ENCODE measurements at places on chromosomes 13 and 19. TPM values are rescaled to one million over a fixed set of nuclear protein-coding genes. Genes with fewer than 3 reads are reported as not detected.

ZNF528 gene
- polyA plus RNA-seq, result 1.3 TPM

LGALS7B gene
- polyA plus RNA-seq, result 688 TPM

ARGLU1 gene
- 21.3 TPM for polyA plus RNA-seq

SYDE1 gene
- 17.3 TPM for polyA plus RNA-seq

ERCC1 gene
- polyA plus RNA-seq, result 224 TPM

SLC7A10 gene
- polyA plus RNA-seq, result not detected

PPP1R15A gene
- 22.9 TPM for polyA plus RNA-seq

ZNF681 gene
- 0.19 TPM for polyA plus RNA-seq

CARM1 gene
- 56.7 TPM for polyA plus RNA-seq

ZNF497 gene
- polyA plus RNA-seq, result 0.35 TPM

DNA sequence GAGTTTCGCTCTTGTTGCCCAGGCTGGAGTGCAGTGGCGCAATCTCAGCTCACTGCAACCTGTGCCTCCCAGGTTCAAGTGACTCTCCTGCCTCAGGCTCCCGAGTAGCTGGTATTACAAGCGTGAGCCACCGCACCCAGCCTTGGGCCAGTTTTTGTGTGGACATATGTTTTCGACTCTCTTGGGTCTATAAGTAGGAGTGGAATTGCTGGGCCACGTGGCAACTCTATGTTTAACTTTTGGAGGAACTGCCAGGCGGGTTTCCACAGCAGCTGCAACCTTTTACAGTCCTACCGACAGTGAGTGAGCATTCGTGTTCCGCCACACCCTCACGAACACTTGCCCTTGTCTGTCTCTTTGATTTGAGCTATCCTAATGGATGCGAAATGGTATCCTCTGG, 44.9 kb downstream of the BICRA start:
- no peak for DNase-seq

- peak; percentile 28 for DNase-seq
Observed at GRCh38 chr13:41601718-41602445, 144.5 kb downstream of the RGCC start.

GRCh38 chr13:36887758-36888521, 32.1 kb downstream of the SMAD9 start:
- no peak for DNase-seq

- DNase-seq, result no peak
Observed at GRCh38 chr13:113949546-113949945, 24.3 kb downstream of the C13orf46 start.

DNA sequence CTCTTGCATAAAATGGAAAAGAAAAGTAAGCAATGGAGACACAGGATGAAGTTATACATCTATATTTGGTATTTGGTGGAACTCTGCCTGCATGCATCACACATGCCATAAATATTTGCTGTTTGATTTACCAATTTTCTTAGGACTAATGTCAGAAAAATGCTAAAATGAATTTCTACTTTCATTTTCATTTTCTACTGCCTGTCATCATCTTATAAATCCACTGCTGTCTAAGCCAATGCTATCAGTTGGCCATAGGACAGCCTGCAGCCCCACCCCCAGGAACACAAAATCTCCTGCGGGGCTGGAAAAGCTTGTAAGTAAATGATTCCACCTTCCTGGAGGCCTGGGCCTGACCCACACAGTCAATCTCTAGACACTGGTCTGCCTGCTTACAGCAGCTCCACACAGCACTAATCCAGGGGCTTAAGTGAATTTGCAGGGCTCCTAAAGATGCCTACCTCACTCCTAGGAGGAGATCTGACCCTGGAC, 122.0 kb downstream of the ENOX1 start:
- peak; percentile 22 for DNase-seq

DNA sequence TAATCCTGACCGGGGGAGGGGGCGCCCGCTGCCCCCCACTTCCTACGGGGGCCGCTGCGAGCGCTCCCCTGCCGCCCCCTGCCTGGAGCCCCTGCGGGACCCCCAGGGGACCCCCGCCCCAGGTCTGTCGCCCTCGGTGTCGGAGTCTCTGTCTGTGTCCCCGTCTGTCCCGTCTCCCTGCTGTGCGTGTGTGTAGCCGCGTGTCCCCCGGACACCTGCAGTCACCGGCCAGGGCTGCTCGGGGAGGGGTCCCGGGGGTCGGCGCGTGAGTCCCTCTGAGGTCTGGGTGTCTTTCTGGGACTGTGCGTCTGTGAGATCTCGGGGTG, 7.7 kb upstream of the NFIC start:
- no peak for DNase-seq

- no peak for DNase-seq
Observed at GRCh38 chr13:64556376-64556775, 2673.8 kb downstream of the PCDH9 start.

DNA sequence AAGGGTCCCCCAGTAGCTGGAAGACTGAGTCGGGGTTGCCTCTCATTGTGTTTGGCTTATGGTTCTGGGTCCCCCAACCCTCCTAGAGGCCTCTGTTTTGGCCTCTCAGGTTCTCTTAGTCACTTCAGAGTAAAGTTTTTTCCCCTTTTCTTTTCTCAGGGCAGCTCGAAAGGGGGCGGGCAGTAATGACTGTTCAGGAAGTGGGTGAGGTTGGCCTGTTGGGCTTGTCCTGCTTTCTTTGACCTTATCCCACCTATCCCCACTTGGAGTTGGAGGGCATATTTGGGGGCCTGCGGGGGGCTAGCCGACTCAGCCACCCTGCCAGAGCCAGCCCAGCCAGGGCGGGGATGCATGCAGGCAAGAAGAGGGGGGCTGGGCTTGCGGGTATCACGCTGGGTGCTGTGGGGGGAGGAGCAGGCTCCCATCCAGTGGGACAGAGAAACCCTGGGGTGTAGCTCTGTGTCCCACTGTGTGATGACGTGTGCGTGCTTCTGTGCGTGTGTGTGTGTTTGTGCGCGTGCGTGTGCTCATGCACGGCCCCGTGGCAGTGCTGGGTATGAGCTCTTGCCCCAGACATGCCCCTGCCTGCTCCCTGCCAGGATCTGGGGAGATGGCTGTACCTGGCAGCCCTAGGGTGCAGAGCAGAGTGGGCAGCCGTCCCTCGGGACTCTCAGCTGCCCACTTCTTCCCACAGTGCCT, 1.4 kb downstream of the CIC start:
- peak; percentile 94 for DNase-seq

DNA sequence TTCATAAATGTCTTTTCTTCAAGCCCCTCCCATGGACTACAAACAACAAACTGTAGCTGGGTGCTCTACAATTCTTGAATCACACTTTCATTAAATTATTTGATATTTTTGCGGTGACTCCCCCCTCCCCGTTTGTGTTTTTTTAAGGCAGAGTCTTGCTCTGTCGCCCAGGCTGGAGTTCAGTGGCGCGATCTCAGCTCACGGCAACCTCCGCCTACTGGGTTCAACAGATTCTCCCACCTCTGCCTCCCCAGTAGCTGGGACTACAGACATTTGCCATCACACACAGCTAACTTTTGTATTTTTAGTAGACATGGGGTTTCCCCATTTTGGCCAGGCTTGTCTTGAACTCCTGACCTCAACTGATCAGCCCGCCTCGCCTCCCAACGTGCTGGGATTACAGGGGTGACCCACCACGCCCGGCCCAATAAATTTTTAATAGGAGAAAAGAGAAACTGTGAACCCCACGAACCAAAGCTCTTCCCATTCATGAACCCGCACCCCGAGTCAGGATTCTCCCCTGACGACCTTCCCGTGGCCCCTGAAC, 703 bp downstream of the ZNF506 start:
- DNase-seq, result peak; percentile 1

DNA sequence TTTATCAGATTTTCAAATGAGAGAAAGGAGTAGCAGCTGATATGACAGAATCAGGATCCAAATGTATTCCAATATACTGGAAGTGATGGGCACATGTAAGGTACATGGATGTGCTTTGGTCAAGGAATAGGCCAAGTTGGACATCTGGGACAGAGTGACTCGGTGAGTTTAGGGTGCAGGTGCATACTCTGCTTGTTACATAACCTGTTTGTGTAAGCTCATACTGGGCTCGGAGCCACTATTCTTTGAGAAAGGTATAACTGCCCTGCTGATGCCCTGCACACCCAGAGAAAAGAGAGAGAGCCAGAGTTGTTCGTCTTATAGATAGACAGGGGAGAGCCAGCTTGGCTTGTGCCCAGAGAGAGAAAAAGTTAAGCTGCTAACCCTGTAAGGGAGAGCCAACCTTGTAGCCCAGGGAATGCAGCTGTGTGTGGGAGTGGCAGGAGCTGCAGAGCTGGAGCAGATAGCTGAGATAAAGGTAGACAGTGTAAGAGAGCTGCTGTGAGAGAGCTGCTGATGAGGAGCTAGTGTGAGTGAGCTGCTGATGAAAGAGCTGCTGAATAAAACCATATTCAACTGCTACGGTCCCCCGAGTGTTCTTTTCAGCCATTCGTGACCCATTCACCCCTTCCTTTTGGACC, 40.7 kb upstream of the N4BP2L1 start:
- no peak for DNase-seq

DNA sequence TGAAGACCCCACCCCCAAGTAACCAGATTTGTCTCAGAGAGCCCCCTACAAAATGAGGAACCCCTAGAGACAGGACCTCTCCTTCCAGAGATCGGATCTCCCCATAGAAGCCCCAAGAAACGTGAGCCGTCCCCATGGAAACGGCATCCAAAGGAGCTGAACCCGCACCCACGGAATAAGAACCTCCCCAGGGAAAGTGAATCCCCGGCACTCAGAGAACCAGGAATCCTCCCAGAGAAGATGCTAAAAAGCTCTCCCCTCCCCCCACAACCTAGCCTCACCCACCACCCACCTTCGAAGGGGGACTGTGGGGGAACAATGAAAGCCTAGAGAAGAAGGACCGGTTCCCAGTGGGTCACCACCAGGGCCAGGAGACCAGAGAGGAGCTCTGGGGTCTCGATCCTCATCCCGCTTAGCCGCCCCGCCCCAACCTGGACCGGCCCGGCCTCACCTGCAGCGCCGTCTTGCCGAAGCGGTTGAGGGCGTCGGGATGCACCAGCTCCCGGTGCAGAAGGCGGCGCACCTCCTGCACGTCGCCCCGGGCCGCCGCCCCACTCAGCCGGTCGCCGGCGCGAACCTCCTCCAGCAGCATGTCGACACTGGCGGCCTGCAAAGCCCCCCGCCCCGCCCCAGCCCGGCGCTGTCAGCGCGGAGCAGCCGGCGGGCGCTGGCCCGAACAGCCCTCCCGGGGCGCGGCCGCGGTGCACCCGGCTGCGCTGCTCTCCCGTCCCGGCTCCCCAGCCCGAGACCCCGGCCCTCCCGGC, 535 bp downstream of the CDKN2D start:
- peak; percentile 59 for DNase-seq

DNA sequence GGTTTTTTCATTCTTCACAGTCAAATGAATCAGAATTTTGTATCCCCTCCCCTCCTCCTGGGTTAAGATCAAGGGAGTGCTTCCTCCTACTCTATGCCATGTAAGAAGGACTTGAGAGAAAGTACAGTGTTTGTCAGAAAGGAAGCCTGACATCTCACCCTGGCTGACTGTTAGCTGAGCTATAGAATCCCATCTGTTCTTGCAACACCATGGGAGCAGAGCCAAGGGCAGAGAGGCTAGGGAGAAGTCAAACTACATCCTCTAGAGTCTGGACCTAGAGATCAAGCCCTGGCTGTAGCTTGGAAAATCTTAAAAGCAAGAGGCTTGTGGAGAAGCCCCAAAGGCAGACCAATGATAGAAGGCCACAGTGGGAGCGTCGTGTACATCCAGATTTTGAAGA, 145.9 kb downstream of the OLFM4 start:
- DNase-seq, result no peak

DNA sequence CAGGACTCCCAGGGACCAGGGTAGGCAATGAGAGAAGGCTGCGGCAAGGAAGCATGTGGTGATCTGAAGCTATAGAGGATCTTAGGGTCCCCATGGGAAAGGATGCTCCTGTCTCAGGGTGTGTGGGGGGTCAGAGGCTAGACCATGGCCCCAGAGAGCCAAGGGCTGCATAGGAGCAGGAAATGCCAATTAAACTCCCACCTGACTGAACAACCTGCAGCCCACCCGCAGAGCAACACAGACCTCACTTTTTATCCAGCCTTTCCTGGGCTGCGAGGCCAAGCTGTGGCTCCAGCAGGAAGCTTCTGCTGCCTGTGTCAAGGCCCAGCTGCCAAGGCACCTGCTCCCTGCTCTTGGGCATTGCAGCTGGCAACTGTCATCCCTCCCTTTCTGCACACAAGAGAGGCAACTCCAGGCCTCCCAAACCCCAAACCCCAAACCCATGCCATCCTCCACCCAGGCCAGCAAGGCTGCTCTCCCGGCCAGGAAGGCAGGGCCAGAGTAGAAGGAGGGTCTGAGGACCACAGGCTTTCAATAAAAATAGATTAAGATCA, 290.1 kb downstream of the FOXO1 start:
- DNase-seq, result no peak

DNA sequence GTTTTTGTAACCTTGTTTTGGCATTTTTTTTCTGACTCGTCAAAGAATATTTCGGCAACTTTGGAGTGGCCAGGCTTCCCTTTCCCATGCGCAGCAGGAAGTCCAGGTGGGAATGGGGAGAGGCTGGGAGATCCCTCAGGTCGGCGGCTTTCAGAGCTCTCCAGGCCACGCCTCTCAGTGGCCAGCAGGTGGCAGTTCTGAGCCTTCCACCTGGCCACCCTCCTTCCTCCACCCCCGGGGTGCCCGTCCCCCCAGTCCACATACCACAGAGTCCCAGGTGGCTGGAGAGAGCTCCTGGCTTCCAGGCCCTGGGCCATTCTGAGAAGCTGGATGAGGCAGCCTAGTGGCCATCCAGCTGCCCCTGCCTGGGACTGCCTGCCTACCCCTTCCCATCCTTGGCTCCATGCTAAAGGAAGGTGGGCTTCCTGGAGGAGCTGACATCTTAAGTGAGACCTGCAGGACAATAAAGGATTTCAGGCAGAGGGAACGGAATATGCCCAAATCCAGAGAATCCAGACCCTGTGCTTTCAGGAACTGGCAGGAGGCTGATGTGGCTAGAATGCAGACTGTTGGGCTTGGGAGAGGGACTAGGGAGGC, 46.3 kb downstream of the CCNE1 start:
- DNase-seq, result no peak

DNA sequence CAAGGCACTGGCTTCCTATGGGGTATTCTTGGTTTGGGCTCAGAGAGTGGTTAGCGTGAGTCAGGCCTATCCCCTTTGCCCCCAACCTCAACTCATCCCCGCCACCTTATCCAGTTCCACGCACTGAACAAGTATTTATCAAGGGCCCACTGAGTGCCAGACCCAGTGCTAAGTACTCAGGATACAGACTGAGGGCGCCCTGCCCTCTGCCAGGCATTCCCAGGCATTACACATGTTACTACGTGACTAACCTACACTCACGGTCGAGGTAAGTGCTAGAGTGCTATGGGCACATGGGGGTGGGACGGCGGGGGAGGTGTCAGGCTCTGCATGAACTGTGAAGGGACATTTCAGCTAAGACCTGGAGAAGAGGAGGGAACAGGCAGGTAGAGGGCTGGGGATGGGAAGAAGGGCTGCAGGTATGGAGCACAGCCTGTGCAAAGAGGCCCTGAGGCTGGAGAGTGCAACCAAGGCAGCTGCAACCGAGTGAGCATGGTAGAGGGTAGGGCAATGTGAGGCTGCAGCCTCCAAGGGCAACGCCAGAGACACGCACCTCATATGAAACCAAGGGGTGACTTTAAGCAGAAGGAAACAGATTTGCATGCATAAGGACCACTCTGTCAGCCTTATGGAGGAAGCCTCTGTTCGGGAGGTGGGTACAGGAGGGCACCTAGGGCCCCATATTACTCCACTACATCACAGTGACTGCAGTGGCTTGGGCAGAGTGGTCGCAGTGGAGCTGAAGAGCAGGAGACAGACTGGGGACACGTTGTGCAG, 22.5 kb downstream of the DHRS12 start:
- peak; percentile 31 for DNase-seq

Data from mammary epithelial cell (primary cell).